Activated T-helper 1 cell treated with Interleukin-2 at 50 U/mL for 16 hours (primary cell): ENCODE measurements at places on chromosomes 6 and 20.

GRCh38 chr20:57787990-57788781 is 78.4 kb upstream of the PMEPA1 start:
- DNase-seq, result no peak

GRCh38 chr6:17741507-17741906 is 34.8 kb upstream of the NUP153 start:
- no peak for DNase-seq

GRCh38 chr6:17919496-17919895 is 67.9 kb downstream of the KIF13A start:
- no peak for DNase-seq

DNA sequence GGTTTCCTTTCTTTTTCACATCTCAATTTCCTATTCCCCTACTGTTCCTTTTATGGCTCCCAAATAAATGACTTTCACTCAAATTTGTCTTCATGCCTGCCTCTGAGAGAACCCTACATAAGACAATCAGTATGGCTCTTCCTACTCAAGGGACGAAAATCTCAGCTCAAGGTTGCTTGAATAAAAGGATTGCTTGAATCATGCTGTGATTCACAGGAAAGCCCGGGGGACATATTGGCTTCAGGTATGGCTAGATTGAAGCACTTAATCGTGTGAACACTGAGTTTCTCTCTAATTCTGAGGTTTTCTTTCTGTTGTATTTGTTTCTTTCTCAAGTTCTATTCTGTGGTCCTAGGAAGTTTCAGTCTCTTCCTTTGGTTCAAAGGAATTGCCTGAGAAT is 140.3 kb upstream of the SULF2 start:
- no peak for DNase-seq

GRCh38 chr6:79686707-79687309 is 55.7 kb downstream of the SH3BGRL2 start:
- no peak for DNase-seq

DNA sequence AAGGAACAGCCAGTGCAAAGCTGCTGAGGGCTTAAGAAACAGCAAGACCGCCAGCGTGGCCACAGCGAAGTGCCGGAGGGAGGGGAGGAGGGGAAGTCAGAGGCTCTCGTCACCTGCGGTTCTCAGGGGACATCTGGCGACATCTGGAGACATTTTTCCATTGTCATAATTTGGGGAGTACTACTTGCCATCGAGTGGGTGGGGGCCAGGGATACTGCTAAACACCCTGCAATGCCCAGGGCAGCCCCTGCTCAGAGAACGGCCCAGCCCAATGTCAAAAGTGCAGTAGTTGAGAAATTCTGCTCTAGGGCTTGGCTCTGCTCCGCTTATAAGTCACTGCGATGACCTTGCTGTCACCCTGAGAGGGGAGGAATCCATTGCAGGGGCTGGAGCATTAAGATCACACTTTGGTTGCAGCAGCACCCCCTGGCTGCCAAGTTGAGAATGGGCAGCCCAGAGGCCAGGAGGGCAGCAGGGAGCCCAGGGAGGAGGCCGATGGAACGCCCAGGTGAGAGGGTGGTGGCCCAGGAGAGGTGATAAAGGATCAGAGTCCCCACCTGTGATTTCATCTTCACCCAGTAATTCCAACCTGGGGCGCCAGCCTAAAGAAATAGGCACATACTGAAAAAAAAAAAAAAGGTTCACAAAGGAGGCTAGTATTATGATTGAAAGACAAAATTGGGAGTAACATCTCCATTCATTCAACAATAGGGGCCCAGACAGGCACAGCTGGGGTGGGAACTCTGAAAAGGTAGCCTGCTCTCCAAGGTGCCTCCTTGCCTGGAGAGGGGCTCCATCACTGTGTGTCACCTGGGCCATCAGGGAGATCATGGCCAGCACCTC is 218.2 kb downstream of the BMP7 start:
- DNase-seq, result no peak

DNA sequence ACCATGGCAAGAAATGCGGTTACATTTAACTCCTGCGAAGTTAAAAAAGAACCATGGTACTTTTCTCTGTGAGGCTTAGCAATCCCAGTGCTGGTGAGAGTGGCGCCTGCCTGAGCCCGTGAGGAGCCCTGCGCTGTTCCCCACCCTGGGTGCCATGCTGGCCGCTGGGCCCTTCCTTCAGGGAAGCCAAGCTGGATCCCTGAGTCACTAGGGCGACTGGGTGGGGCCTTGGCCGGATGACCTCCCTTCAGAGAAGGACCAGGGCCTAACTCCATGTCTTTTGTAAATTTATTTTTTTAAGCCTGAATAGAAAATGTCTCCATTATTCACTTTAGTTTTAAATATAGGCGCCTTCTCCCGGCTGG is 209.1 kb downstream of the ERMARD start:
- no peak for DNase-seq

DNA sequence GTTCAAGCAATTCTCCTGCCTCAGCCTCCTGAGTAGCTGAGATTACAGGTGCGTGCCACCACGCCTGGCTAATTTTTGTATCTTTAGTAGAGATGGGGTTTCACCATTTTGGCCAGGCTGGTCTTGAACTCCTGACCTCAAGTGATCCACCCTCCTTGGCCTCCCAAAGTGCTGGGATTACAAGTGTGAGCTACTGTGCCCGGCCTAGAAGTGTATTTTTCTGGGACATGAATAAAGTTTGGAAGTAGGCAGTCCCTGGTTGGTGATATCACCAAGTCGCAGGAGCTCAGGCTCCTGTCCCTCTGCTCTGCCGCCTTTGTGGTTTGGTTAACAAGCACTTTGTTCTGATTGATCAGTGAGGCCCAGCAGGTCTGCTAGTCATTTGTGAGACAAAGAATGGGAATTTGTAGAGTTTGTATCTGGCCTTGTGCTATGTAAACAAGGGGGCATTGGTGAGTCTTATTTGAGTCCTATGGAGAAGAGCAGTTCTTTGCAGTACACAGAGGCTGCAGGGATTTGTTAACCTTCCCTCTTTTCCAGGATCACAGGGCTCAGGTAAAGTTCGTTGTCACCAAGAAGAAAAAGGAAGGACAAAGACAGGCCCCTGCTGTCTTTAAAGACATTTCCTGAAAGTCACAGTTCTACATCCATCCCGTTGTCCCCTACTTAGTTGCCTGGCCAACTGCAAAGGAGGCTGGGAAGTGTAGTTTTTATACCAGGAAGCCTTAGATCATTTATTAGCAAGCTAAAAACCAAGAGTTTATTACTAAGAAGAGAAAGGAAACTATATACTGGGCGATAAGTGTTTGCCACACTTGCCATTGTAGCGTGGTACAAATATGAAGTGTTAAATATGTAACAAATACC is 13.1 kb downstream of the MTHFD1L start:
- DNase-seq, result no peak

- DNase-seq, result no peak
Measured at GRCh38 chr20:48530957-48531356, 296.8 kb downstream of the PREX1 start.

- DNase-seq, result no peak
Measured at GRCh38 chr6:14055541-14055940, 62.0 kb upstream of the CD83 start.

- no peak for DNase-seq
Measured at GRCh38 chr6:134176264-134176975, 124.0 kb upstream of the SLC2A12 start.

GRCh38 chr20:59087829-59088433 is 45.3 kb upstream of the PRELID3B start:
- DNase-seq, result peak; percentile 71

GRCh38 chr20:49505518-49505917 is 23.1 kb upstream of the KCNB1 start:
- no peak for DNase-seq
